Activated T-cell treated with anti-CD3 and anti-CD28 coated beads for 1 hour (primary cell): ENCODE measurements at places on chromosomes 2 and 18.

GRCh38 chr2:50712569-50712968 is 319.4 kb downstream of the NRXN1 start:
- DNase-seq: no peak

DNA sequence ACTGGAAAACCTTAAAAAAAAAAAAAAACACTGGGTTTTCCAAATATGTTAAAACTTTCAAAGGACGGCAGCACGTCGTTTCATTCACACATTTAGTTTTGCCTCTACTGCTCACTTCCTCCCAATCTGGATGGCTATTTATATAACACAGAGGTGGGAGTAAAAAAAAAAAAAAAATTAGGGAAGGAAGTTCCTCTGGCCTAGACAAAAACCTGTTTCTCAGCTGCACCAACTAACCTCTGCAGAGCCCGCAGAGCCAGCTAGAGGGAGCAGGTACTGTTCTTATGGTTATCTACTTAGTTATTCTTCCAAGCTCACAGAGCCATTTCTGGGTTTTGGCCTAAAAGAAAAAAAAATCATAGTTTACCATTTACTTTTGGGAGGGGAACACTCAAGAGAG is 28.1 kb downstream of the SLC1A4 start:
- DNase-seq: no peak

DNA sequence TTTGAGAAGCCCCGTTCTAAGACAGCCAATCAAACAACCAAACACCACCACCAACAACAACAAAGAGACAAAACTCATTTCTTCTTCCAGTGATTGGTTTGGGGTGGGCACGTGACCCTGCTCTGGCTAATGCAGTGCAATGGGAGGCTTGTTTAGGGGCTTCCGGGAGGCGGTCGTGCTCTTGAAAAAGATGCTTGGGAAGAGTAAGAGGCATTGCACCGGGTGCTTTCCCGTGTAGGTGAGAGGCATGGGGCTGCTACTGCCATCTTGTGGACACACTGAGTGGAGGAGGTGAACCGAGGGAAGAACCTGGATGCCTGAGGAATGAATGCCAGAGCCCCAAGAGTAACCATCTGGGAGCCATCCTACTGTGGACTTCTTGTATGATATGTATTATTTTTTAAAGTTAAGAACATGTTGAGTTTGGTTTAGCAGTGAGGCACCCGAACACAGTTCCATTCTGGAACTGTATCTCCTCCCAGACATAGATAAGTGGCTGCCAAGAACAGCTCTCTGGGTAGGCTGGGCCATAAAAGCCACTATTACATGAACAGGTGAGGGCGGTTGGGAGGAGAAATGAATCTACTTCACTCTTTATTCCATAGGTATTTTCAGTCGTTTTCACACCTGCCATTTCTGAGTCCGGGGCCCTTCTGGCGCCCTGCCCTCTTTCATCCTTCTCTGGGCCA is 19.1 kb upstream of the ARHGAP25 start:
- DNase-seq: no peak

GRCh38 chr2:88136817-88137216 is 9.0 kb upstream of the FABP1 start:
- DNase-seq: no peak
